ENCODE measurements at places on chromosomes 3 and 15.
A peak's percentile ranks its signal among the peaks of the same experiment; 100 is the strongest.

DNA sequence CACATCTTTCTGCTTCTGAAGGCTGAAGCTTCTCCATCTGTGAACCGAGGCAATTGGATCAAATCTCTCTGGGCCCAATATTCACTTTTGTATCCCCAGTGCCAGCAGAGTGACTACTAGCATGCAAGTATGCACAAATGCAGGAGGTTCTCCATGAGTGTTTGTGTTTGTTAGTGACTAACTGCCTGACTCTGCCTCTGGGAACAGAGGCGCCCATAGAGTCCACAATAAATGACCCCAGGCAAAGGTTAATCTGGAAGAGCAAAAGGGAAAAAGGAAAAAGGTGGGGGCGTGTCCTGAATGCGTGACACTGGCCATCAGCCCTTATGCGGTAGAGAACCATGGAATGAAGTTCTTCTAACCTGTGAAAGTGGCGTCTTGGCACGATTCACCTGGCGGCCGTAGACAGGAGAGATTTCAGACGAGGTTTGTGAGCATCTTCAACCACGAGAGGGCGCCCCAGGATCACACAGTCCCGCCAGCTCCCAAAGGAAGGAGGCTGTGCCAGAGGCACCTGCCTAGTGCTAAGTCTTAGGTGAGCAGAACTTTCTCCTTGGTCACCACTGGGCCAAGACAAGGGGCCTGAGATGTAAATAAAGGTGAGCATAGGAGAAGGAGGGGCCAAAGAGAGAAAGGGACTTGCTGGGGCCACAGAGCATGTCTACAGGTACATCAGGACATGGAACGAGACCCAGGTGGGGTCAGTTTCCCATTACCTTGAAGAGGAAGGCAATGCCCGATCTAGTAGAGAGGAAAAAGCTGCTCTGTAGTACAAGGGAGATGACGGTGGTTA lies 44.2 kb downstream of the RBPMS2 start:
- peak; percentile 90 for DNase-seq

DNA sequence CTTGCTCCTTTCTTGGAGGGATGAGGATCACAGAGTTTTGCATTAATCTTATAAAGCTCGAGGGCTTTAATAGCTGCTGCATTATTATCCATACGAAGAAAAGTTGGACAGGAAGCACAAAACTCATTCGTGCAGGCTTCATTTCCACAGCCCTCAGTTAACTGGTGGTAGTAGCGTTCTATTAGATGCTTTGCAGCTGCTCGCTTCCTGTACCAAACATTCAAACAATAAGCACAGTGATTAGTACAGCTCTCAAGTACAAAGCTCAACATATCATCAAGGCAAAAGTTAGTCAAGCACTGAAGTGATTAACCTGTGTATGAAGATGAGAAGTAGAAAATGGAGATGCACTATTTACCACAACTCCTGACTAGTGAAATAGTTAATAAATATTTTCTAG lies 63.3 kb downstream of the UBE3A start:
- no peak for DNase-seq

- no peak for DNase-seq
These were observed 62.5 kb downstream of the MYO5A start for GRCh38 chr15:52466134-52466701.

DNA sequence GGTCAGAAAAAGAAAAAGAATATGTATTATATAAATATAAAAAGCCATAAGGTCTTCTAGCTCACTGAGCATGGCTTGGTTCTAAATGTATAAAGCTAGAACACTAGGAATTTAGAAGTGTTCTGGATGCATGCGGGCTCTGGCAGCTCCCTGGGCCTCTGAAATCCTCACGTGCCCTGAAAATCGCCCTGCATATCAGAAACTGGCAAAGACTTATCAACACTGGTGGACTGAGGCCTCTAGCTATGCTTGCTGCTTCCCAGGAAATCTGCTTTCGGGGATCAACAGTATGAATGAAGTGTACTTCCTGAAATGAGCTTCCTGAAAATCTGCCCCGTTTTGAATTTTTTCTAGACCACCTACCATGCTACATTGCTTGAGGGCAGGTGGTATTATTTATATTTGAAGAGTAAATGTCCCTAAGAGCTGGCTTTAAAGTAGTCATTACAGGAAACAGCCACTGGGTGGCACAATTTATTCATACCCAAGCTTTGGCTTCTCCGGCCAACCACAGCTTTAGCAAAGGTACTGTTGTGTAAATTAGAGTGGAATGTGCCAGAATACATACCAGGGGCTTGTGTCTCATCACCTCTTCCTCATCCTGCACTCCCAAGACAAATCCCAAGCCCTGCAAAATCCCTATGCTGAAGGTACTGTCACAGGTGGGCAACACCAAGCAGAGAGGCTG lies 17.7 kb downstream of the CRTAP start:
- peak; percentile 5 for DNase-seq

- no peak for DNase-seq
These were observed 5.5 kb downstream of the FGF7 start for GRCh38 chr15:49428409-49429095.

DNA sequence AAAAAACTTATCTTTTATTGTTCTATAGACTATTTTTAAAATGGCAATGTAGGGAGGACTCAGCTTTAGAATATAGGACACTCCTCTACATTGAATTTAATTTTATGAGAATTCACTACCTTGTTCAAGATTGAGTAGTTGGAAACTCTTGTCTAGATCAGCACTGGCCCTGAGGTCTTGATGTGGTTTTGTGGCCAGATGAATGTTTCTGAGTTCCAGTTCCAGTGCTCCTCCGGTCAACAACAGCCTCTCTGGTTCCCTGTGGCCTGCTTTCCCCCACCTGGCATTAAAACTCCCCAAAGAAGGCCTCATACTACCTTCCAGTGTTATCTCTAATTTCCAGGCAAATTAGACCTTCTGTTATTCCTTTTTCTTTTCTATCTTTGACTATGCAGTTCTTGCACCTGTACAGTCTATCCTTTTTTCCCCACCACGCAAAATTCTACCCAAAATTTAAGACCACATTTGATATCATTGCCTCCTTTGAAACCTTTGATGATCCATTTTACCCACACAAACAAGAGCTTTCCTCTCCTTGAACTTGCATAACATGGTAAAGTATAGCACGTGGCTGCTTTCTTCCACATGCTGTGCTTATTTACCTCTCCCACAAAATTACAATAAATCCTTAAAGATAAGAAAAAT lies 9.6 kb upstream of the ANP32A start:
- no peak for DNase-seq

DNA sequence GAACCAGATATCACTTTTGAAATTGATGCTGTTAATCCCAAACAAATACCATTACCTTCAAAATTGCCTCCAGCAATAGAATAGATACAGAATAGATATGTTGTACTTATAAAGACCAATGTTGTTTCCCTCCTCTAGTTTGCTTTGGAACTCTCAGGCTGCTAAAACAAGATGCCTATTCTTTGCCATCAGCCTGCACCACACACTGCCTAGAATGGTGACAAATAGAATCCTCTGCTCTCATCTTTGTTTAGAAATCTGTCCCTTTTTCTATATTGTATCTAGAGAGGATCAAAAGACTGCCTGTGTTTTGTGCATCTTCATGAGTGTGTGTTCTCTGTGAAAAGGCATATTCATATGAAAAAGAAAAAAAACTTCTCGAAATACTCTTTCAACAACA lies 349.2 kb upstream of the CCDC54 start:
- DNase-seq = no peak

DNA sequence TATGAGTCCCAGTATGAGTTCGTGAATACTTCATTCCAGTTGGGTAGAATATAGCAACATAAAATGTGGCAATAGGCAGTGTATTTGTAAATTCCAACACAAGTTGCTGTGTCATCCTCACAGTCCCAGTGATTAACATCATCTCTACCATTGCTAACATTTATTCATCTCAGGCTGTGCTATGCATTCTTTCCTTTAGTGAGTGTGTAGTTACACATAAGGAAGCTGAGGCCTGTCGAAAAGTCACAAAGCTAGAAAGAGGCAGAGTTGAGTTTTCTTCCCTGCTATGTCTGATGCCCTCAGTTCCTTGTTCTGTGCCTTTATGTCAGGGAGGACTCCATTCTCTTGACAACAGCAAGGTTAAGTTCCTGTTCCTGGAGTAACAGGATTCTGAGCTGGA lies 96.4 kb downstream of the FNDC3B start:
- DNase-seq = no peak
